Stimulated activated CD8-positive, alpha-beta memory T cell treated with anti-CD3 and anti-CD28 coated beads, Interleukin-15, amount 100 ng/mL, for 4 hours (primary cell): ENCODE measurements at places on chromosomes 2 and 18.

DNA sequence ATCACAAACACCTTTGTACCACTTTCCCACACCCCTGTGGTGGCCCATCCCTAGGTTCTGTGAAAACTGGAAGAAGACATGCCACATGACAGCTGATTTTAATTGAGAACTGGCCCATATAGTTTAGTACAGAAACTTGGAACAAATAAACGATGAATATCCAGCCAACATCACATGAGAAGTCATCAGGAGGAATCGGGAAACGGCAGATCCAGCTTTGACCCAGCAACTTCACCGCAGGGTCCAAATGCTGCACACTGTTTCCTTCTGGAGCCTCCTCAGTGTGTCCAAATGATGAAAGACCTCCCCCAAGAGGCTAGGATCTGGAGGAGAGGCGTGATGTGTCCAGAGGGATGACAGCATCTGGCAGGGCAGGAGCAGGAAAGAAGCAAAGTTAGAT is 75.5 kb downstream of the COPS8 start:
- no peak for DNase-seq

- DNase-seq = no peak
Observed at GRCh38 chr2:233419602-233420391, 65.5 kb downstream of the DGKD start.

DNA sequence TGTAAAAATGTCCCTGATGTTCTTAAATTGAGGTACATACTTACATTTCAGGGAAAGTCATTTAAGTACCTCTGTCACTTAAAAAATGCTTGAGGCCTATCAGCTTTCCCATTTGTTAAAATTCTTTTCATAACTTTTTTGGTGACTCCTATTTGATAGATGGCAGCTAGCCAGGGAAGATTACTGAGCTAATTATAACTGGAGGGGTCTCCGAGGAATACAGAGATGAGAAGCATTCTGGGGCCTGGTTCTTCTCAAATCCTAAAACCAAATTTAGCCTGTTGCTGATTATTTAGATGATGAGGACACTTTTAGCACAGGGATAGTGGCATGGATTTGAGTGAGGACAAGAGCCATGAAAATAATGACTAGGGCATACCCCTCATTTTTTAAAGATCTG is 4.8 kb downstream of the UGP2 start:
- DNase-seq = no peak

- no peak for DNase-seq
Observed at GRCh38 chr2:239806758-239807434, 218.2 kb downstream of the NDUFA10 start.

DNA sequence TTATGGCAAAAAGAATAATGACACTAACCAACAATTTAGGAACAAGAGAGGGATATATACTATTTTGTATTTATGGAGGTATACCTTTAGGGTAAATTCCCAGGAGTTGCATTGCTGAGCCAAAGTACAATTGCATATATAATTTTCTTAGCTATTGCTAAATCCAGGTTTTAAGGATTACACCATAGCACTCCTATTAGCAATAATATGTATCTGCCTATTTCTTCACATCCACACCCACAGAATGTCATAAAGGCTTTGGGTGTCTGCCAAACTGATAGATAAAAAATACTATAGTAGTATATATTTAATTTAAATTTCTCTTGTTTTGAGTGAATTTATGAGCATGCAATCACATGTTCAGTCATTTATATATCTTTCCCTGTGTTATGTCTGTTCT is 11.5 kb upstream of the SERPINB13 start:
- DNase-seq = no peak

GRCh38 chr2:217743407-217743806 is 259.4 kb downstream of the TNS1 start:
- no peak for DNase-seq

DNA sequence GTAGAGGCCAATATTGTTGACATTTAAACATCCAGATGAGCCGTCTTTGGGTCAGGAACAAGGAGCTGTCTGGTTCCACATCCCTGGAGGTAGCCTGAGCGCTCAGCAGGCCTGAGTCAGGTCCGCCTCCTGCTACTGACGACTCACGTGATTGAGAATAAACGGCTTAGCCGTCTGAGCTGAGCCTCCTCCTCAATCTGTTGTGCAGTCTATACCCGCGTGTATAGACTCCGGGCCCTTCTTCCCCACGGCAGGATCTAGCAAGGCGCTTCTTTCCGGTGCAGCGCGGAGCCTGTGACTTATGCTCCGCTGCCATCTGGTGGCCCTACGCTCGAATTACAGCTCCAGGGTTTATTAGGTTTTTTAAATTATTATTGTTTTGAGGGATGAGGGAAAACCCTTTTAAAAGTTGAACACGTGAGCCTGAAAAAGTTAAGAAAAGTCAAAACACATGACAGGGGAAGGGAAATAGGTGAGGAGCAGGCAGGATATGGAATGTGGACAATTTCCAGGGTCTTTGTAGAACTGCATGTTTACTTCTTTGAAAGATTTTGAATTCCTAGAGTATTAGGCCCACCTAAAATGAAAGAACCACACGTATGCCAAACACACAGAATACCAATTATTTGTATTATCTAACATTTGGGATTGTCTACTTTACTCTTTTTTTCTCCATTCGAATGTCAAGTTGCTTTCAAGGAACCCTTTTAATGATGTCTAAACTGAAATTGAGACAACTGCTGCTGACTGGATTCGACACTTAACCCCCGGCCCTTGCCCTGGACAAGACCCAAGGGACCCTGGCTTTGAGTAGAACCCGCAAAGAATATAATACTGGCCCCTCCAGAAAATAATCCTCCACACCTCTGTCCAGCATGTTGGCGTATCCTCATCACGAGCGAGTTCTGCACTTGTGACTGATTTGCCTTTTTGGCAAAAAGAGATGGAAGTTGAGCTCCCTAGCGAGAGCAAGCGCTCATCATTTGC is 112.4 kb upstream of the ZNF236 start:
- DNase-seq = peak; percentile 9

DNA sequence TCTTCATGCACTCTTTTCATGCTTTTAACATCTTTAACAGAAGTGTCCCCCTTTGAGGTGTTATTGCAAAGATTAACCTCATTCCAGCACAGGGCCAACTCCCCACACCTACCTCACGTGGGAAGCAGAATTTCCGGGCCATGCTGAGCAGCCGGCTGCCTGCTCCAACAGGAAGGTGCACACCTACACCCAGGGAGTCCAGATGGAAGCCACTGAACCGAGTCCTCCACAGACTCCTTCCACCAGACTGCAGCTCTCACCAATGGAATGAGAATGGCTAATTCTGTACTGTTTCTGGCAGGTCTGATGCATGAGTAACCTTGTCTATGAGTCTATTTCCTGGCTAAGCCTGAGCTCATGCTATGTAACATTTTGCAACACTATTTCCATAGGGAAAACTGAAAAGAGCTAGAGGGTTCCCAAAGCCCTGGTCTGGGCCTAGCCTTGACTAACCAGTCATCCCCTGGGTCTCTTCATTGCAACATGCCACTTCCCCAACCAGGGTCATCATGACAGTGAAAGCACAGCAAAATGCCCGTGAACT is 11.0 kb downstream of the ERFE start:
- DNase-seq = no peak

- DNase-seq = no peak
Observed at GRCh38 chr2:205561441-205561840, 120.9 kb upstream of the NRP2 start.

- peak; percentile 14 for DNase-seq
Observed at GRCh38 chr2:62197011-62197924, 1.4 kb downstream of the B3GNT2 start.

GRCh38 chr18:25648716-25649260 is 296.8 kb upstream of the ZNF521 start:
- DNase-seq = no peak

GRCh38 chr2:8314063-8314462 is 367.8 kb upstream of the ID2 start:
- DNase-seq = no peak

- DNase-seq = no peak
Observed at GRCh38 chr2:31434911-31435310, 20.4 kb upstream of the XDH start.

- DNase-seq = no peak
Observed at GRCh38 chr2:218019411-218020060, 16.7 kb upstream of the TNS1 start.

DNA sequence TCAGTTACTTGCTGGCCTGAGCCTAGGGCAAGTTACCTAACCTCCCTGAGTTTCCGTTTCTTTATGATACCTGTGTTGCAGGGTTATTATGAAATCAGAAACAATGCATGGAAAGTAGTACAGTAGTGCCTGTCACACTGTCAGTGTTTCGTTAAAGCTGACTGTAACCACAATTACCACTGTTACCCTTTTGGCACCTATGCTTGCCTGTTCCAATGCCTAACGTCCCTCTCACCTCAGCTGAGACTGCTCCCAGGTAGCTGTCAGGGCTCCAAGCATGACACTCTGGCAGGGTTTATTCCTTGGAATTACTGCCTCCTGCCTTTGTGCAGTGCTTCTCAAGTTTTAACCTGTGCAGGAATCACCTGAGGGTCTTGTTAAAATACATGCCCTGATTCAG is 135.2 kb upstream of the RBMS1 start:
- no peak for DNase-seq
